ENCODE measurements at places on chromosomes 6 and 20.

GRCh38 chr20:3691306-3691705, 9.5 kb upstream of the ADAM33 start:
- peaks cover 7% of the 10 kb centered on the region for H3K4me1 ChIP-seq
- no peak overlapping the region for H3K27ac ChIP-seq
- DNase-seq = no peak
- no peaks in the 10 kb centered on the region for H3K27me3 ChIP-seq
- H3K36me3 ChIP-seq = no peaks in the 10 kb centered on the region
- no peak overlapping the region for H3K4me3 ChIP-seq

DNA sequence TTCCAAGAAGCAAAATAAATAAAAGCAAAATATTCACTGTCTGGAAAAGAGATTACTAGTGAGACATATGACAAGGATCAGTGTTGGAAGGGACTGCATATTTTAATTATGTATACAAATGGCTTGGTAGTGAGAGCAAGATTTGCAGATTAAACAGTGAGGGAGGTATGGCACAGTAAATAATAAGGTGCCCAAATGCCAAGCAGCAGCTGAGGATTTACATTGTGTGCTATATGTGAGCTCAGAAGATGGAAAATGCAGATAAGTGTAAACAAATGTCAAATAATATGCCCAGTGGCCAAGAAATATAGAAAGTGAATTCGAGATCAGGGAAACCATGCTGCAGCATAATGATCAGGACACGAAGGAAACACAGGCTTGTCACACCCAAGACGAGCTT, 173.8 kb upstream of the NRSN1 start:
- no peaks in the 10 kb centered on the region for H3K36me3 ChIP-seq
- no peaks in the 10 kb centered on the region for H3K4me1 ChIP-seq
- no peak overlapping the region for H3K4me3 ChIP-seq
- no peak for DNase-seq
- H3K27ac ChIP-seq = no peak overlapping the region

DNA sequence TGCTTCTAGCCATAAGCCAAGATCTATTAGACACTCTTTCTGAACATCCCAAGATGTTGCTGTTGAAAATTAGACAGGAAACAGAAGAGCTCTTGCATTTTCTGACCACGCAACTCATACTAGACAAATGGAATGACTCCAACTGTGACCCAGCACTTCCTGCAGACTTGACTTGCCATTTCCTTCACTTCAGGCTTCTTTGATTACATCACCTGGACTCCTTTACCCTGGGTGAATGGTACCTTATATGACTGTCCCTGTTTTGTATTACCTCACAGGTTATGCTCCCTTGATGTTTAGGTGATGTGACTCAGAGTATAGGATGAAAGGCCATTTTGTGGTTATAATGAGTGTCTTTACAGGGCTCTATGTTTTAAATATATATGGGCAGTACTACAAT, 236.1 kb downstream of the BMP2 start:
- DNase-seq = no peak
- H3K27me3 ChIP-seq = no peaks in the 10 kb centered on the region
- no peaks in the 10 kb centered on the region for H3K36me3 ChIP-seq
- no peak overlapping the region for H3K27ac ChIP-seq
- no peaks in the 10 kb centered on the region for H3K4me1 ChIP-seq

- no peaks in the 10 kb centered on the region for H3K27me3 ChIP-seq
- no peak for DNase-seq
- H3K36me3 ChIP-seq = no peaks in the 10 kb centered on the region
- H3K27ac ChIP-seq = no peak overlapping the region
Observed at GRCh38 chr6:38063973-38064372, 244.4 kb downstream of the ZFAND3 start.

GRCh38 chr6:16854986-16855385, 93.7 kb upstream of the ATXN1 start:
- no peak overlapping the region for H3K27ac ChIP-seq
- DNase-seq = no peak
- H3K27me3 ChIP-seq = no peaks in the 10 kb centered on the region

- H3K27me3 ChIP-seq = no peaks in the 10 kb centered on the region
- H3K4me1 ChIP-seq = no peaks in the 10 kb centered on the region
- no peak for DNase-seq
- no peaks in the 10 kb centered on the region for H3K36me3 ChIP-seq
- H3K27ac ChIP-seq = no peak overlapping the region
- no peak overlapping the region for H3K4me3 ChIP-seq
Observed at GRCh38 chr6:133034509-133035206, 206.5 kb upstream of the EYA4 start.

GRCh38 chr6:35076997-35077712, 64.0 kb downstream of the TCP11 start:
- H3K36me3 ChIP-seq = no peaks in the 10 kb centered on the region
- no peak for DNase-seq
- H3K4me1 ChIP-seq = no peaks in the 10 kb centered on the region
- H3K27me3 ChIP-seq = no peaks in the 10 kb centered on the region
- H3K27ac ChIP-seq = no peak overlapping the region

Measured in testis (tissue), 5 donors.